ENCODE measurements at places on chromosomes 5 and 9. TPM values are rescaled to one million over a fixed set of nuclear protein-coding genes. Genes with fewer than 3 reads are reported as not detected.

GFI1B gene
- not detected for total RNA-seq

PCDHGC3 gene
- 7.8 TPM for total RNA-seq

SLC4A9 gene
- not detected for total RNA-seq

COL5A1 gene
- 88.4 TPM for total RNA-seq

TMEM245 gene
- 56.4 TPM for total RNA-seq

HSPB3 gene
- not detected for total RNA-seq

GLRX gene
- 9.7 TPM for total RNA-seq

CENPP gene
- 4.7 TPM for total RNA-seq

SHROOM1 gene
- 7.3 TPM for total RNA-seq

CD14 gene
- total RNA-seq, result 1.2 TPM

HAVCR1 gene
- not detected for total RNA-seq

SH3RF2 gene
- total RNA-seq, result 2.6 TPM

TMEFF1 gene
- 3.8 TPM for total RNA-seq

PTGDS gene
- total RNA-seq, result 0.65 TPM

PLAC8L1 gene
- not detected for total RNA-seq

CETN3 gene
- total RNA-seq, result 8.8 TPM

GLRA1 gene
- not detected for total RNA-seq

CCDC112 gene
- 10.1 TPM for total RNA-seq

All from epithelial cell of umbilical artery (primary cell).